A549 treated with GW870086 at 1 μM for 4 hours (cell line): ENCODE measurements at places on chromosomes 12 and 14. TPM values are rescaled to one million over a fixed set of nuclear protein-coding genes. Genes with fewer than 3 reads are reported as not detected.

KCNH3 gene
- total RNA-seq = 1.2 to 3.2 TPM (median 2.8 TPM) in 5 replicates

FUT8 gene
- total RNA-seq = 9.1 to 12.6 TPM (median 11.1 TPM) in 5 replicates

TRHDE gene
- total RNA-seq = 0.14 to 0.19 TPM in 2 of 5 replicates, not detected in the others

SRP54 gene
- 55.1 to 60.5 TPM (median 57.7 TPM) in 5 replicates for total RNA-seq

ADCY6 gene
- 9.0 to 15.8 TPM (median 13.2 TPM) in 5 replicates for total RNA-seq

PMCH gene
- total RNA-seq = not detected in 5 replicates

BDKRB2 gene
- 1.3 to 1.7 TPM (median 1.5 TPM) in 5 replicates for total RNA-seq

GYS2 gene
- not detected in 5 replicates for total RNA-seq

MIP gene
- 0.14 TPM in 1 of 5 replicates, not detected in the others for total RNA-seq

ACVR1B gene
- total RNA-seq = 14.1 to 18.7 TPM (median 17.9 TPM) in 5 replicates

TPPP2 gene
- not detected in 5 replicates for total RNA-seq

NRL gene
- total RNA-seq = 0.75 to 1.1 TPM (median 1.0 TPM) in 5 replicates

ANG gene
- 8.0 to 12.4 TPM (median 10.5 TPM) in 5 replicates for total RNA-seq

MYO1H gene
- total RNA-seq = not detected in 5 replicates

ESPL1 gene
- 14.8 to 21.4 TPM (median 18.5 TPM) in 5 replicates for total RNA-seq

TOX4 gene
- total RNA-seq = 50.9 to 71.2 TPM (median 66.9 TPM) in 5 replicates

ASCL1 gene
- total RNA-seq = 0.05 TPM in 1 of 5 replicates, not detected in the others

IFNG-AS1 gene
- not detected in 5 replicates for total RNA-seq

AQP5 gene
- total RNA-seq = not detected in 5 replicates

AKT1 gene
- 83.1 to 112 TPM (median 104 TPM) in 5 replicates for total RNA-seq

SPRYD4 gene
- 1.7 to 2.0 TPM (median 1.9 TPM) in 5 replicates for total RNA-seq

CCDC197 gene
- total RNA-seq = not detected in 5 replicates

TGFB3 gene
- total RNA-seq = 0.66 to 1.3 TPM (median 1.0 TPM) in 5 replicates

PPM1A gene
- 30.4 to 40.1 TPM (median 38.3 TPM) in 5 replicates for total RNA-seq

TEX52 gene
- not detected in 5 replicates for total RNA-seq

DNM1L gene
- total RNA-seq = 44.2 to 61.1 TPM (median 55.7 TPM) in 5 replicates
